Epithelial cell of proximal tubule (primary cell): ENCODE measurements at places on chromosomes 13 and 19. TPM values are rescaled to one million over a fixed set of nuclear protein-coding genes. Genes with fewer than 3 reads are reported as not detected.

Gene FCAR
- not detected in 2 replicates for total RNA-seq

Gene LTBP4
- total RNA-seq, result 24.4 and 149 TPM in 2 replicates

Gene MLNR
- not detected in 2 replicates for total RNA-seq

Gene PLIN5
- 0.06 TPM in 1 of 2 replicates, not detected in the other for total RNA-seq

Gene DNAAF3
- total RNA-seq, result 0.51 and 7.0 TPM in 2 replicates

Gene ZNF146
- 69.5 and 103 TPM in 2 replicates for total RNA-seq

Gene TRPC4
- total RNA-seq, result 2.4 and 7.0 TPM in 2 replicates

Gene EVI5L
- 6.1 and 9.3 TPM in 2 replicates for total RNA-seq

Gene SPPL2B
- 25.8 and 30.6 TPM in 2 replicates for total RNA-seq

Gene FLT3LG
- total RNA-seq, result 0.81 and 2.5 TPM in 2 replicates

Gene CLEC17A
- total RNA-seq, result not detected in 2 replicates

Gene FCER2
- not detected in 2 replicates for total RNA-seq

Gene FPR2
- not detected in 2 replicates for total RNA-seq
